Activated CD4-positive, alpha-beta T cell treated with anti-CD3 and anti-CD28 coated beads, Interleukin-2, amount 10 ng/mL, durations not matched to agents 24 days and 14 days (primary cell): ENCODE measurements at places on chromosomes 11 and 22. TPM values are rescaled to one million over a fixed set of nuclear protein-coding genes. Genes with fewer than 3 reads are reported as not detected.

GRCh38 chr11:82960779-82961143 is 59.2 kb downstream of the DDIAS start:
- peak overlapping the region; percentile 62 for H3K27ac ChIP-seq
- peak overlapping the region; percentile 62 for H3K4me3 ChIP-seq
- DNase-seq = peak; percentile 65
- H3K36me3 ChIP-seq = peaks cover 11% of the 10 kb centered on the region
- H3K27me3 ChIP-seq = peaks cover 5% of the 10 kb centered on the region

DNA sequence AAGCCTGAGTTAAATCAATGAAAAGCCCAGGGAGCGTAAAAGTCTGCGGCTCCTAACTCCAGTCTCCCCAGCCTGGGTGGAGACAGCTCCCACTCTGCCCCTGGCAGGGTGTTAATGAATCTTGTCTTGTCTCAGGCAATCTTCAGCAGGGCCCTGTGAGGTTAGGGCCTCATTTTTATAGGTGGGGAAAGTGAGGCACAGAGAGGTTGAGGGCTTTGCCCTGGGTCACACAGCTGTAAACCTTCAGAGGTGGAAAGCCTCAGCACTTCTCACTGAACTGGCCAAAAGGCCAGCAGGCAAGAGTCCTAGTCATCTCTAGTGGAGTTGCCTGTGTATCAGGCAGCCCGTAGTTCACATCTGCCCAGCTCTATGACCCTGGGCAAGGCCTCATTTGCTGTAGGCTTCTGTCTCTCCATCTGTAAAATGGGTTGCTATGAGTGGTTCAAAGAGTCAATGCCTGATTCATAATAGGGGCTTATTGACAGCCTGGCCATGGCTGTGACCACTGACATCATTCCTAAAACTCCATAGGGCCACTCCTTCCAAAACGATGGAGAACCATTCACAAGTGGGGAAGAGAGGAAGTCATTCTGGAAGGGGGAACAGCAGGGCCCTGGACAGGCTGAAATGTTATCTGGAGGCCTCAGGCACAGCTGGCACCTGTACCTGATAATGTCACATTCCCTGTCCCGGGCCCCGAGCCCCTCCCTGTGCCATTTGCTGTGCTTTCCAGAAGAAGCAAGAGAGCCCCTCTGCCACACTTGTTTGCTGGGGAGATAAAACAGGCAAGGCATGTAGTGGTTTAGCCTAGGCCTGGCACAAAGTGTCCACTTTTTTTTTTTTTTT is 6.0 kb downstream of the CBX7 start:
- no peak for DNase-seq
- peak overlapping the region; percentile 75 for H3K27ac ChIP-seq
- H3K4me3 ChIP-seq = peak overlapping the region; percentile 75
- H3K27me3 ChIP-seq = no peaks in the 10 kb centered on the region
- H3K36me3 ChIP-seq = peaks cover 9% of the 10 kb centered on the region
- peaks cover 43% of the 10 kb centered on the region for H3K4me1 ChIP-seq

The UPK3A gene
- total RNA-seq = not detected in 2 replicates

GRCh38 chr11:50037251-50037650 is 4.6 kb downstream of the OR4C45 start:
- no peaks in the 10 kb centered on the region for H3K27me3 ChIP-seq
- no peaks in the 10 kb centered on the region for H3K36me3 ChIP-seq
- no peak overlapping the region for H3K27ac ChIP-seq
- no peak for DNase-seq
- H3K4me3 ChIP-seq = no peak overlapping the region

The POU2AF3 gene
- total RNA-seq = 0.21 and 0.37 TPM in 2 replicates

- no peaks in the 10 kb centered on the region for H3K27me3 ChIP-seq
- H3K4me3 ChIP-seq = no peak overlapping the region
- no peaks in the 10 kb centered on the region for H3K4me1 ChIP-seq
- no peaks in the 10 kb centered on the region for H3K36me3 ChIP-seq
- H3K27ac ChIP-seq = no peak overlapping the region
These were observed 19.4 kb upstream of the CCDC179 start for GRCh38 chr11:22879630-22880029.

- peaks cover 4% of the 10 kb centered on the region for H3K4me1 ChIP-seq
- DNase-seq = peak; percentile 68
- no peak overlapping the region for H3K27ac ChIP-seq
- H3K27me3 ChIP-seq = peaks cover 15% of the 10 kb centered on the region
- H3K4me3 ChIP-seq = no peak overlapping the region
These were observed 5.1 kb upstream of the SLC22A8 start for GRCh38 chr11:63020671-63021291.

- H3K36me3 ChIP-seq = peaks cover 4% of the 10 kb centered on the region
- H3K27ac ChIP-seq = peak overlapping the region; percentile 94
- no peaks in the 10 kb centered on the region for H3K27me3 ChIP-seq
- peak; percentile 80 for DNase-seq
- H3K4me3 ChIP-seq = peak overlapping the region; percentile 74
- peaks cover 34% of the 10 kb centered on the region for H3K4me1 ChIP-seq
These were observed 47.2 kb downstream of the MCHR1 start for GRCh38 chr22:40726514-40726913.

The SCGB1A1 gene
- total RNA-seq = not detected in 2 replicates

GRCh38 chr22:24463071-24463760 is 31.9 kb upstream of the UPB1 start:
- H3K4me3 ChIP-seq = no peak overlapping the region
- no peak for DNase-seq
- no peak overlapping the region for H3K27ac ChIP-seq
- no peaks in the 10 kb centered on the region for H3K36me3 ChIP-seq

The ACRV1 gene
- not detected in 2 replicates for total RNA-seq

The RIBC2 gene
- 12.4 and 13.5 TPM in 2 replicates for total RNA-seq

DNA sequence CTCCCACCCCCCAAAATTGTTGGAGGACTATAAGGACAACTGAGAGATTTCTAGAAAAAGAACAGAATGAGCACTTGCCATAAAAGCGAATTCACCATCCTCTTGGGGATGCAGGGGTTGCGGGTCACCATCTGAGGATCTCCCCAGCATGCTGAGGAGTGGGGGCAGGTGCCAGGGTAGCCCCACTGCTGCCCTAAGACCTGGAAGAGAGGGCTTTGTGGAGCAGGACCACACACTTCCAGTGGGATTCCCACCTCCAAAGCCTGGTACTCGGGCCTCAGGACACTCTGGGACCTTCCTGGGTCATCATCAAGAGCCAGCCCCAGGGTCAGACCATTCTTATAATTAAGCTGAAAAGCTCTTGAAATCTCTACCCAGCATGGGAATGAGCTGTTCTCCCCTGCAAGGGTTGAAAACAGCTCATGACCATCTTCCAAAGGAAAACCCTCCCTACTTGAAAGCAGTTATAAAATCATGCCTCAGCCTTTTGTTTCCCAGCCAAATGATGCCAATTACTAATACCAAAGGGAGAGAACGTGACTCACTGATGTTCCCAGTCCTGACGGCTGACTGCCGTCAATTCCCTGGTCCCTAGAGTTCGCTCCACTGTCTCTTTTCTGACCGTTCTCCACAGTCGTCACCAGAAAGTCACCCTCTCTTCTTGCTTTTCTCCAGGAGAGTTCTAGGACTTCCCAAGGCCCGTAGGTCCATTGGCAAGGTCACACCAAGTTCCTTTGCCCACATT is 76.8 kb upstream of the CREB3L1 start:
- peaks cover 36% of the 10 kb centered on the region for H3K27me3 ChIP-seq
- DNase-seq = no peak
- H3K36me3 ChIP-seq = no peaks in the 10 kb centered on the region
- H3K4me1 ChIP-seq = no peaks in the 10 kb centered on the region
- H3K4me3 ChIP-seq = no peak overlapping the region
- H3K27ac ChIP-seq = no peak overlapping the region

The OR51B2 gene
- not detected in 2 replicates for total RNA-seq

DNA sequence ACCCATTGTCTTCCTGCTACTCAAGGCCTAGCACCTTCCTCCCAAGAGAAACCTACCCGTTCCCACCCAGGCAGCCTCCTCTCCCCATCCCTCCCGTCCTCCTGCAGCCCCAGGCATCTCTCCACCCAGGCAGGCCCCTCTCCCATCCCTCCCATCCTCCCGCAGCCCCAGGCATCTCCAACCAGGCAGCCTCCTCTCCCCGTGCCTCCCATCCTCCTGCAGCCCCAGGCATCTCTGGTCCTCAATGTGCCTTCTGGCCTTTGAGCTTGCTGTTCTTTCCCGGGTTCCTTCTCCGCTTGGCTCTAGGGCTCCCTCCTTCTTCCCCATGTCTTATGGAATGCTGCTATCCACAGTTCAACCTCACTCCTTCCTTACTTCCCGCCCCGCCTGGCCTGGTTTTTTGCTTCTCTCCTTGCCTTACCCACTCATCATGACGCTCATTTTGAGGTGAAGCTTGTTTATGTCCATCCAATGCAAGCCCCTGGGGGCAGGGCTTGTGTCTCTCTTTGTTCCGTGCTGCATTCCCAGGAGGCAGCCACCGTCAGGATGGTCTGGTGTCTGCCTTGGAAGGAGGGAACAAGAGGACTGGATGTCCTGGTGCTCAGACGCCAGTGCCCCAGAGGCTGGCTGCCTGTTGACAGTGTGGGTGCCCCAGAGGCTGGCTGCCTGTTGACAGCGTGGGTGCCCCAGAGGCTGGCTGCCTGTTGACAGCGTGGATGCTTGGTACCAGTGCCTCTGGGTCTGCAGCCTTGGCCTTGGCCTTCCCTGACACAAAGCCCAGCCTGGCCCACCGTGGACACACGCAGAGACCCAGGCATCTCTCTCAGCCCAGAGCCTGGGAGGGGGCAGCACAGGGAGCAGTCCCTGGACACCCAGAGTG is 815.7 kb downstream of the BRD1 start:
- peak; percentile 35 for DNase-seq
- H3K36me3 ChIP-seq = no peaks in the 10 kb centered on the region
- no peak overlapping the region for H3K4me3 ChIP-seq
- no peaks in the 10 kb centered on the region for H3K4me1 ChIP-seq
- no peaks in the 10 kb centered on the region for H3K27me3 ChIP-seq

The ACTN3 gene
- total RNA-seq = 0.07 TPM in 2 replicates
